ENCODE measurements at places on chromosomes 12 and 14.

- no peak for DNase-seq
Observed at GRCh38 chr12:109446869-109447268, 30.2 kb downstream of the KCTD10 start.

- no peak for DNase-seq
Observed at GRCh38 chr12:130831246-130831645, 7.8 kb downstream of the STX2 start.

GRCh38 chr12:72406111-72406510 is 133.9 kb downstream of the TRHDE start:
- no peak for DNase-seq

GRCh38 chr14:55114720-55115119 is 14.3 kb upstream of the LGALS3 start:
- DNase-seq: no peak

GRCh38 chr14:92207012-92207927 is 85.5 kb downstream of the CPSF2 start:
- DNase-seq: no peak

- no peak for DNase-seq
Observed at GRCh38 chr14:80456209-80456608, 244.9 kb upstream of the DIO2 start.

DNA sequence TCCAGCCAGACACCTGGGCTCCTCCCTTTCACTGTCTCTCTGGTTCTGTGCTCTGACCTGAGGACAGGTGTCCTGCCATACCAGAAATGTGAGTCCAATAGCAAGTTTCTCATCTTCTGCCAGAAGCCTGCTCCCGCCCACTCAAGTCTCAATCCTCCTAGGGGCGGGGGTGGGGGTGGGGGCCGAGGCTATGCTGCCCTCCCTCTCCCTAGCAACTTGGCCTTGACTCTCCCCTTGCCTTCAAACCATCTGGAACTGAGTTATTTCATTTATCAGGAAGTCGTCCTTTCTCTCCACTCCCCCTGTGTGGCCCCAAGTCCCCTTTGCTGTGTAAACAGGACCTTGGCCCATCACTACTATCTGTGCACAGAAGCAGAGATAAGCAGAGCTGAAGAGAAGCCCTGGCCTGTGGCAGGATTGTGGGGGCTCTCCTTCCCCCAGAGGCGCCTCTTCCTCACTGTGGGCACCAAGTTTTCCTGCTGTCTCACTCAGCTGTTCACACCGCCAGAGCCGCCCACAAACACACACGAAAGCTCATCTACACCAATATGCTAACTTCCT is 117.1 kb downstream of the DPF3 start:
- DNase-seq: no peak

GRCh38 chr14:83147006-83147405 is 1613.4 kb upstream of the SEL1L start:
- no peak for DNase-seq

- DNase-seq: no peak
Observed at GRCh38 chr12:65967696-65968095, 143.4 kb downstream of the HMGA2 start.

- no peak for DNase-seq
Observed at GRCh38 chr12:92533280-92533890, 169.4 kb upstream of the PLEKHG7 start.

DNA sequence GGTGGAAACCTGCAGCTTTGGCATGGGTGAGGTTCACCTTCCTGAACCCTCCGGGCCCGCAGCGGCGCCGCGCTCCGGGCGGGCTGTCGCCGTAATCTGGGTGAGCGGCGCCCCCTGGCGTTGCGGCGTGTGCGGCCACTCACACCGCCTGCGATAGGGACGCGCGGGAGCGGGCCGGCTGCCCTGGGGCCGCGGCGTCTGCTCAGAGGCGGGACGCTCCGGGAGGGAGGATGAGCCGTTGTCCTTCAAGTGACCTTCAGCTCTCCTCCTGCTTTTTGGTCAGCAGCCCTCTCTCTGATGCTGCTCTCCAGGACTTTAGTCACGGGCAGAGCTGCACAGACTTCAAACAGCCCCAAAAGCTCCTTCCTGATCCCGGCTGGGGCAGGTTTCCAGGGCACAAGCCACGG is 211.7 kb upstream of the FKBP4 start:
- peak; percentile 7 for DNase-seq

- no peak for DNase-seq
Observed at GRCh38 chr12:103791350-103791920, 49.6 kb downstream of the NT5DC3 start.

- no peak for DNase-seq
Observed at GRCh38 chr12:52914576-52915121, 9.8 kb upstream of the KRT8 start.

DNA sequence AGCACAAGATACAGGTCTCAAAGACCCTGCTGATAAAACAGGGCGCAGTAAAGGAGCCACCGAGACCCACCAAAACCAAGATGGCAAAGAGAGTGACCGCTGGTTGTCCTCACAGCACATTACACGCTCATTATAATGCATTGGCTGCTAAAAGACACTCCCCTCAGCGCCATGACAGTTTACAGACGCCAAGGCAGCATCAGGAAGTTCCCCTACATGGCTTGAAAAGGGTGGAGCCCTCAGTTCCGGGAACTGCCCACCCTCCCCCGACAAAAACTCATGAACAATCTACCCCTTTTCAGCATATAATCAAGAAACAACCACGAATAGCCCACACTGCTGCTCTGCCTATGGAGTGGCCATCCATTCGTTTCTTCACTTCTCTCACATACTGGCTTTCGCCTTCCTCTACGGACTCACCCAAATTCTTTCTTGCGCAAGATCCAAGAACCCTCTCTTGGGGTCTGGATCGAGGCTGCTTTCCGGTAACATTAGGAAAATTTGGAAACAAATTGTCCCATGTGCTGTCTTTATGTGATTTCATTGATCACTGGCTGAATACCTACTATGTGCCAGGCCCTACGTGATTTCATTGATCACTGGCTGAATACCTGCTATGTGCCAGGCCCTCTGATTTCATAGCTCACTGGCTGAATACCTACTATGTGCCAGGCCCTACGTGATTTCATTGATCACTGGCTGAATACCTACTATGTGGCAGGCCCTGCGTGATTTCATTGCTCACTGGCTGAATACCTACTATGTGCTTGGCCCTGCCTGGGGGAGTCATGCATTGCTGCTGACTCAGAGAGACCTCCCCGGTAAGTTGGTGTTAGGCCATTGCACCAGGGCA is 126.4 kb downstream of the PIWIL1 start:
- DNase-seq: no peak

- no peak for DNase-seq
Observed at GRCh38 chr12:57093415-57094207, 4.7 kb downstream of the NAB2 start.
